Thyroid gland (tissue), 4 donors: ENCODE measurements at places on chromosomes 7 and 10. TPM values are rescaled to one million over a fixed set of nuclear protein-coding genes. Genes with fewer than 3 reads are reported as not detected.

DNA sequence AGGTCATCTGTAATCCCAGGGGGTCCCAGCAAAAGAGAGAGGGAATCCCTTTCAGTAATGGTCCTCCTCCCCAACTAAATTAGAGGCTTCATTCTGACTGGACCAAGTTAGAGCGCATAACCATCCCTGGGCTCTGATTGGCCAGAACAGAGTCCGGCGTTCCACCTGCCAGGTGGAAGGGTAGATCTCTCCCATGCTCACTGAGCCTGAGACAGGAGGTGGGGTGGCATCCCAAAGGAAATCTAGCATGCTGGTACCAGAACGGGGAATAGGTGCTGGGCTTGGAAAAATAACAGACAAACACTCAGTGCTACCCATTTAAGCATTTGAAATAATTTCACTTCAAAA, 21.0 kb upstream of the TSPAN33 start:
- DNase-seq: no peak

DNA sequence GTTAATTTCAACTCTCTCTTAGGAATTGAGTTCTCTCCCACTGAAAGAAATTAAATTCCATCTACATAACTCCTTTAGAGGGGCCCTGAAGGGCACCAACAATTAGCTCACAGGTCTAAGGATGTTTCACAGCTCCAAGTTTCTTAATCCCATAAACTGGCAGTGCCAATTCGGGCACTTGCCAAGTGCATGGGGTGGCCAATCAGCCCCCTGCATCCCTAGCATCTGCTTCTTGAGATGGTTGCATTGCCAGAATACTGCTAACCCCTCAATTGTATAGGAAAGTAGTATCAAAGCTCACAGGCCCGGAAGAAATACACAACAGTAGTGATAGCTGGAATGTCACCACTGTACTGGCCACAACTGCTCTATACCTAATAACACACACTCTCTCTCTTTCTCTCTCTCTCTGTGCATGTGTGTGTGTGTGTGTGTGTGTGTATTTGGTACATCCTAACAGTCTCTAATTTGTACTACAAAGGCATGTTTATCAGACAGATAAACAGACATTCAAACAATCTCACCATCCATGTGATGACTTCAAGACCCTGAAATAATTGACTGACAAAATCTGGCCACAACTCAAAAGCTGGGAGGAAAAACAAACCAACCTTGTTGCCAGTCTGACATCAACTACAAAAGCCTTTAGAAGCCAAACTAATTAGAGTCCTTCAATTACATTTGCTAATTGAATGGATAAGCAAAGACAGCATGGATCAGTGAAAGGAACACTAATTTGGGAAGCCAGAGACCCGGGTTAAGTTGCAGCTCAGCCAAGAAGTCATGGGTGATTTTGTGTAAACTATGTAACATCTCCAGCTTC, 27.8 kb downstream of the HIBADH start:
- DNase-seq: no peak

- DNase-seq: no peak
These were observed 35.0 kb upstream of the EIF4H start for GRCh38 chr7:74138945-74139843.

The INMT gene
- 19.9 TPM for total RNA-seq

The FRMD4A gene
- total RNA-seq: 18.6 TPM

The KLHDC10 gene
- 27.7 TPM for total RNA-seq

DNA sequence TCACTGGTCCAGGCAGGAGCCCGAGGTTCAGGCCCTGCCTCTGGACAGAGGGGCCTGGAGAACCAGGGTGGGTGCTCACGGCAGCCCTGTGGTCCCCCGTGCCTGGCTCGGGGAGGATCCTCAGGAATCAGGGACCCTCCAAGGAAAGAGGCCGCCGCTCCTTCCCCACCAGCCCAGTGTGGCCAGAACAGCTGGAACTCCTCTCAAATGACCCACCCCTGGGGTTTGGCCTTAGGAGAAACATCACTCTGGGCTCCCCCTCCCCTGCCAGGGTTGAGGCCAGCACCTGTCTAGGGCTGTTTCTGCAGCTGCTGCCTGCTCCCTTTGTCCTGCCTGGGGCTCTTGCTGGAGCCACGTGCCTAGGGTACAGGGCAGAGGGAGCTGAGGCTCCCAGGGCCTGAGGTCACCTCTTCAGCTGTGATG, 161.0 kb downstream of the RNF216 start:
- no peak for DNase-seq

GRCh38 chr7:111223802-111224253, 132.9 kb downstream of the LRRN3 start:
- DNase-seq: no peak

The PLXDC2 gene
- 44.9 TPM for total RNA-seq

- peak; percentile 66 for DNase-seq
These were observed 623 bp downstream of the TYSND1 start for GRCh38 chr10:70145666-70146488.

GRCh38 chr7:136009488-136010079, 32.4 kb upstream of the MTPN start:
- DNase-seq: no peak

The SSC4D gene
- 13.7 TPM for total RNA-seq

DNA sequence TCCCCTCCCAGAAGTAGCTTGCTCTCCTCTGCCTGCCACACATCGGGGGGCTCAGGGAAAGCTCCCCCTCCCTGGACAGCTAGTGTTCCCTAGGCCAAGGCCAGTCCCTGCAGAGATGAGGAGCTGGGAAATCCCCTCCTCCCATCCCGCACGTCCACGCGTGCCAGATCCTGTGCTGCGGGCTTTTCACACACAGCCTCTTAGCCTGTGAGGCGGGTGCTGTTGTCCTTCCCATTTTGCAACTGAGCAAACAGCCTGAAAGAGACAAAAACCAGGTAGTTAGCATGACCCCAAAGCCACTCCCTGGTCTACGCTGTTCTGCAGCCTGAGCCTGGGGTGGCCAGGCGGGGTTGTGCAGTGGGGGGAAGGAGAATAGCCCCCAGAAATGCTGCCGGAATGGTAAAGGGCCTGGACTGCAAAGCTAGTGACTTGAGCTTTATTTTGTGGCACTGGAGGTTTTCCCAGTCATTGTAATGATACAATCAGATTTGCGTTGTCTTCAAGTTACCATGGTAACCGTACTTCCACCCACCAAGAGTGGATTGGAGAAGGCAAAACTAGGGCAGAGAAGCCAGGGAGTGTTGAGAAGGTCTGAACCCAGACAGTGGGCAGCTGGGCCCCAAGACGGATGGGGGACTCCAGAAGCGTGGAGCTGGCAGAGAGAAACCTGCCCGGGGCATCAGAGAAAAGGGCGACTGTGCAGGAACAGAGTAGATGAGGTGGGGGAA, 98.6 kb upstream of the KCTD7 start:
- no peak for DNase-seq

- DNase-seq: no peak
These were observed 633 bp upstream of the EBLN1 start for GRCh38 chr10:22218448-22218847.

DNA sequence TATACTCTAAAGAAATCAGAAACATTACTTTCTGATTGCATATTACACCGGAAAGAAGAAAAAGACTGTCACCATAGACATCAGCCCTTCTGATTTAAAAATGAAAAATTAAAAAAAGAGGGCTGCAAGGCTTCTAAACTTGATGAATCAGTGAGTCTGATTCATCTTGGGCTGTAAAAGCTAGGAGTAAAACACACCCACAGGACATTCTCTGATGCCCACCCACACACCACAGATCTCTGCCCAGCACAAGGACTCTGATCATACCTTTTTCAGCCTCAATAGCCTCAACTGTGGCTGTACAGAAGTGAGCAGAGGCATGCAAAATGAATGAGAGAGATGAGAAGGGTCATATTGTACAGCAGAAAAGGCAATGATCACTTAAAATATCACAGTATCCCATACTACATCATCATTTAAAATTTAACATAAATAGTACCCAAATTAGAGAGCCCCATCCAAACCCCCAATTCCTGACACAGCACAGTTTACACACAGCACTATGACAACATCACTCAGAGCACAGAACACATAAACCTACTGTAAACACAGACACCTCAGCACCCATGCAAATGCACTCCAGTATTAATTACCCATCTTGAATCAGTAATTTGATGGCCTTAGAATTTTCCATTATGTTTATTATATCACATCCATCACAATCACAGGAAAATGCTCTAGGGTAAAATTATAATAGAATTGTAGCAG, 6.4 kb upstream of the MSS51 start:
- no peak for DNase-seq

The CRCP gene
- total RNA-seq: 59.6 TPM

GRCh38 chr7:1735262-1735661, 65.2 kb downstream of the ELFN1 start:
- DNase-seq: no peak

The SLC26A3 gene
- total RNA-seq: not detected

DNA sequence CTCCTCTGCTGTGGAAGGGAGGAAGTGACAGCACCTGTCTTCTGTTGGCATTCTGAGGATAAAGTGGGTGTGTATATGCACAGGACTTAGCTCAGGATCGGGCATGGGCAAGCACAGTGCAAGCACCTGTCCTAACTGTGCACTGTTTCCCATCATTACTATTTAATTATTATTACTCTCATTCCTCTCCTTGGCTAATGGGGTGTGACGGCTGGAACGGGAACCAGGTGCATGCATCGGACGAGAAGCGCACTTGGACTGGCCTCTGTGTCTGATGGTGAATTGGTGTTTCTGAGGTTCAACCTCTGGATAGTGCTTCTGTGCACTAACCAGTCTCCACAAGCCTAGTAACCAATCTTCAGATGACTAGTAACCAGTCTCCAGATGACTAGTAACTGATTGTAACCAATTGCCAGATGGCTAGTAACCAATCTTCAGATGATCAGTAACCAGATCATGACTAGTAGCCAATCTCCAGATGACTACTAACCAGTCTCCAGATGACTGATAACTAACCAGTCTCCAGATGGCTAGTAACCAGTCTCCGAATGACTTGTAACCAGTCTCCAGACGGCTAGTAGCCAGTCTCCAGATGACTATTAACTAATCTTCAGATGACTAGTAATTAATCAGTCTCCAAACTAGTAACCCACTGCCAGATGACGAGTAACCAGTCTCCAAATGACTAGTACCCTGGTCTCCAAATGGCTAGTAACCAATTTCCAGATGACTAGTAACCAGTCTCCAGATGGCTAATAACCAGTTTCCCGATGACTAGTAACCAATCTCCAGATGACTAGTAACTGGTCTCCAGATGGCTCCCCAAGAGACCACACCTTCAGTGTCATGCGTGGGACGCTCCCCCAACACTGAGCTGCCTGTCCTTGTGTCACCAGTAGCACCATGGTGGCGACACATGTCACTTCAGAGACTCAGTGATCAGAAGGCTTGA, 85.8 kb downstream of the PAXIP1 start:
- no peak for DNase-seq

The ARHGEF5 gene
- total RNA-seq: 47.8 TPM

The PRR15 gene
- 2.7 TPM for total RNA-seq

- peak; percentile 26 for DNase-seq
These were observed 65.8 kb upstream of the PRSS58 start for GRCh38 chr7:142323706-142324105.

The FUOM gene
- 25.1 TPM for total RNA-seq

GRCh38 chr10:62578301-62578700, 204.1 kb downstream of the ZNF365 start:
- DNase-seq: no peak

The BAZ1B gene
- 69.0 TPM for total RNA-seq

The TBXAS1 gene
- total RNA-seq: 13.2 TPM

- no peak for DNase-seq
These were observed 67.8 kb downstream of the PTEN start for GRCh38 chr10:87930934-87931835.

GRCh38 chr10:131094527-131095312, 216.8 kb downstream of the TCERG1L start:
- DNase-seq: no peak

GRCh38 chr10:126940670-126941310, 35.6 kb downstream of the DOCK1 start:
- DNase-seq: no peak

DNA sequence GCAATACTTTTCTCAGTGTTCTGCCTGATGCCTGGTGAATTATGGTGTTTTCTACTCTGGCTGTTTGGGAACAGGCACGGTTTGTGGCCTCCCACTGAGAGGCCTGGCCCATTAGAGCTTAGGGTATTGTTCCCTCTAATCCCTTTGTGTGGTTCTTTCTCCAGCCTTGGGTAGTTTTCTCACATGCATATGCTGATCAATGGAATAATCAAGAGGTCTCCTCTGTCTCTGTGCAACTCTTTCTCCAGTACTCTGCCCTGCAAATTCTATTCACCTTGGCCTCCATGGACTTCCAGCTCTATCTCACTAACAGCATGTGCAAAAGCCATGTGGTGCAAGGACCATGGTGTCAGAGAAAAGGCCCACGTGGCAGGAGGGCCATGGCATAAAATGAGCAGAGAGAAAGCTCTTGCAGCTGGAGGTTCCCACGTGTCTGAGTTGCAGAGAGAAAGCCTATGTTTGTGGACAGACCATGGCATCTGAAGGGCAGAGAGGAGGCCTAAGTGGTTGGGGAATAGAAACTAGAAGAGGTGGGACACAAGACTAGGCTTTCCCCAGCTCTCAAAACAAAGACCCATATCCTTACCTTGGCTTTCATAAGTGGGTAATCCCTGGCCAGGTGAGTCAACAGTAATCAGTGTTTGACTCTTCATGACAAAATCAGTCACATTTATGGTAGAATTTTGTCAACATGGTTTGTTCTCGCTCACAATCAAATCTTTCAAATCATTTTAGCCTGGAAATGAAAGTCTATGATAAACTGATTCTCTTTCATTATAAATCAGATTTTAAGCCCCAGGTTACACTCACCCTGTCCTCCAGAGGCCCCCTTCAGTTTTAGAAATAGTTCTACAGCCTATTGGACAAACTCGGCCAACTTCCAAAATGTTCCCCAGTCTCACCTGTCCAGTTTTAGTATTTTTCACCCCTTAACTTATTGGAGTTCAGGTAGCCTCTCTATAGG, 17.3 kb downstream of the OPALIN start:
- DNase-seq: no peak

DNA sequence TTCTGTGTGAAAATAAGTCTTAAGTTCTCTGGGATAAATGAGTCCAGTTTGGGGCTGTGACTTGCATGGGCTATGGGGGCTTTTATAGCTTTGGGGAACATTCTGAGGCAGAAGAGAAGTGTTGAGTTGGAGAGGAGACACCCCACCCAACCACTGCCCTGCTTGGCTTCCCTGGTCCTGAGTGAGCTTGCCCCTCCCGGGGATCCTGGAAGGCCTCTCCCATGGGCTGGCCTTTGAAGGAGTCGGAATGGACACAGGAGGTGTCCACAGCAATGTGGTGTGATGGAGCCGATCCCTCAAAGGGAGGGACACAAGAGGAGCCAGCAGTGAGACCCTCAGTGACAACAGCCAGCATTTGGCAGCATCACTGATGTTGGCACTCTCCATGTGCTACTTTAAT, 89.8 kb downstream of the GLRX3 start:
- no peak for DNase-seq
